ENCODE measurements at places on chromosomes 5 and 9. TPM values are rescaled to one million over a fixed set of nuclear protein-coding genes. Genes with fewer than 3 reads are reported as not detected.

Gene PCDHGA10
- 4.9 TPM for total RNA-seq

Gene KCNV2
- total RNA-seq = not detected

Gene TNC
- 39.7 TPM for total RNA-seq

Gene BTNL3
- total RNA-seq = not detected
